Cortex of kidney (tissue), 1 donor: ENCODE measurements at places on chromosomes 5 and 9.

DNA sequence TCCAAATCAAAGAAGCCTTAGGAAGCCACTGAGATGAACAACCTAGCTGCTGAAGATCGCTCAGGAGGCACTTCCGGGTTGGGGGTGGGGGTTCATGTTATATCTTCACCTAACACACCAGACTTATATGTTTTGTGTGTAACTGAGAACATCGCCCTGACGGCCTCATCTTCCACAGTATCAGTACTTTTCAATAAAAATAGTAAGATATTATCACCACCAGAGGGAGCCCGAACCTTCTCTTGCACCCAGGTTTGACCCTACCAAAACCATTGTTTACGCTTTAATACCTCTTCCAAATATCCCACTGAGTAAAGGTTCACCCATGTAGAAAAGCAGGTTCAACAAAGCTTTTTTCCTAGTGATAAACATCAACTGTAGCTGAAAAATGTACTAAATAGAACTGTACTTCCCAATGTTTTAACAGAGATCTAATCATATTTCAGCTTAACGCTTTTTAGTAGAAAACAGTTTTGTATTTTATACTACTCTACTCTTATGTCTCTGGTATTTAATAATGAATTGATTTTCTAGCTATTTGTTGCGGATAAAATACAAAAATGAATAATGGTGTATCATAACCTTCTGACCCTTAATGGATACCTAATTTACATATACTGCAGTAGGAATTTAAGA is 244.0 kb downstream of the EPB41L4A start:
- no peak for DNase-seq

DNA sequence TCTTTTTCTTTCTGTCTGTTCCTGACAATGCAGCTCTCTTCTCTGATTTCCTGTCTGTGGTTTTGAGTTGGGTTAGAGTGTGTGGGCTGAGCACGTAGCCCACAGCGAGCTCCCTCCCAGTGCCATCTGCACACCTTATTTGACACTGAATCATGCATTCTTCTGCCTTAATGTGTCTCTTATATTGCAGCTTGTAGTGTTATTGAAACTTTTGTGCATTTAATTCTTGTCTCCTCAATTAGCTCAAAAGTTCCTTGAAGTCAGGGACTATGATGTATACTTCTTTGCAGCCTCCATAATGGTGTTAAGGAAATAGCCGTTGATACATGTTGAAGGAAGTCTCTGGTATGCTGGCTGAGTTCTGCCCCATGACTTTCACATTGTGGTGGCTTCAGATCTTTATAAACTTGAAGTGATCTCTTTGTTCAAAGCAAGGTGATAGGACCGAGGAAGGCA is 576.2 kb upstream of the CLINT1 start:
- DNase-seq = no peak

DNA sequence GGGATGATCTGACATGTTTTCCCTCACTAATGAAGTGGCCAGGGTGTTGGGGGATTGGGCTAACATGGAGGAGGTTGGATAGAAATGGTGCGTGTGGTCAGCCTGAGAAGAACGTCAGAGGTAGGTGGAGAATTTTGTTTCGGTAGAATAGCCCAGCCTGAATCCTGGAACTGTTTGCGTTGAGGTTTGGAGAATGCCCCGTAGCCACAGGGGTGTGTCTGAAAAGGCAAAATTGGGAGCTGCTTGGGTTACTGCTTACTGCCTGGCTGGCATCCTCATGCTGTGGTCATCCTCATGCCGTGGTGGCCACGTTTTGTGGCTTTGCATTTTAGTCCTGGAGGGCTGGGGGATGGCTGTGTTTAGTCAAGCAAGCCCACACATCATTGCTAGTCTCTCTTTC is 236.9 kb downstream of the GOLPH3 start:
- no peak for DNase-seq

DNA sequence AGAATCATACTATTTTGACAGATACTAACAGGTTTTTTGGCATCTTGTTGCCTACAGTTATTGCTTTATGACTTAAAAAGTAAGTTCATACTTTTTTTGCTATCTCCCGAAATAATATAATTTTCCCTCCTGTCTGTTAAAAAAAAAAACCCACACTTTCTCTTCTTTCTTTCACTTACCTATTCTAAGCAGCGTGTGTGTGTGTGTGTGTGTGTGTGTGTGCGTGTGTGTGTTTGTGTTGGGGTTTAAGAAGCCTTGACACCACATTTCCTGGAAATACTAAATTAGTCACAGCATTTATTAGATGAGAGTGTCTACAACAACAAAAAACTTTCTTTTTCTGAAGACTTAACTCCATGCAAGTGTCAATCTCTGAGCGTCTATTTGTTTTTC is 12.4 kb downstream of the TNFAIP8 start:
- DNase-seq = no peak

GRCh38 chr9:72527801-72528195 is 6.4 kb downstream of the TMC1 start:
- no peak for DNase-seq

DNA sequence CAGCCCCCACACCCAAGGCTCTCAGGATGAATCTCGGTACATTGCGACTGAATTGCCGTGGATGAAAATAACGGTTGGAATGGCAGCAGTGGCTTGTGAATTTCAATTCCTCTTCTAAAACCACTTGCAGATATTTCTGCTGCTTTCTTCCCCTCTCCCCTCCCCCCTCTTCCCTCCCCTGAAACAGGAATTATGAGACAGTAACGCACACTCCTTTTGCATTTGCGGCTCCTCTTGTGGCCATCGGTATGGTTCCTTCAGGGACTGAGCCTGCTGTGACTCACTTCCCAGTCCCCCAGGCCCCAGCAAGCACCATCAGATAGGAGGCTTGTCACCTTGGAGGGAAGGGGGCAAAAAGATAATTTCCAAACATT is 9.7 kb downstream of the DCANP1 start:
- no peak for DNase-seq

GRCh38 chr5:31553863-31554262 is 21.8 kb downstream of the C5orf22 start:
- DNase-seq = no peak

DNA sequence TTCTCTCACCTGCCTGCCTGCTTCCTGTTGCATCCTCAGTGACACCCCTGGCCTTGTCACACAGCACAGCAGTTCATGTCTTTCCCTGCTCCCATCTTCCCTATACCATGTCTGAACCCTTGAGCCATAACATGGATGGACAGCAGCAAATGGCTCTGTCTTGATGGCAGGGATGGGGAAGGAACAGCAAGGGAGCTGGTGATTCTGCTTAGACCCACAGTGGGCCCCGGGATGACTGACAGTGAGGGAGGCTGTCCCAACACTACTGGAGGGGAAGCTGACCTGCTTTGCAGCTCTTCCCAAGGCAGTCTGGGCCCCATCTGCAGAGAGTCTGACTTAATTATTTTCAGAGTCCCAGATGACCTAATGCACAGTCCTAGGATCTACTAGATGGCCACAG is 48.2 kb downstream of the MARCHF3 start:
- no peak for DNase-seq

DNA sequence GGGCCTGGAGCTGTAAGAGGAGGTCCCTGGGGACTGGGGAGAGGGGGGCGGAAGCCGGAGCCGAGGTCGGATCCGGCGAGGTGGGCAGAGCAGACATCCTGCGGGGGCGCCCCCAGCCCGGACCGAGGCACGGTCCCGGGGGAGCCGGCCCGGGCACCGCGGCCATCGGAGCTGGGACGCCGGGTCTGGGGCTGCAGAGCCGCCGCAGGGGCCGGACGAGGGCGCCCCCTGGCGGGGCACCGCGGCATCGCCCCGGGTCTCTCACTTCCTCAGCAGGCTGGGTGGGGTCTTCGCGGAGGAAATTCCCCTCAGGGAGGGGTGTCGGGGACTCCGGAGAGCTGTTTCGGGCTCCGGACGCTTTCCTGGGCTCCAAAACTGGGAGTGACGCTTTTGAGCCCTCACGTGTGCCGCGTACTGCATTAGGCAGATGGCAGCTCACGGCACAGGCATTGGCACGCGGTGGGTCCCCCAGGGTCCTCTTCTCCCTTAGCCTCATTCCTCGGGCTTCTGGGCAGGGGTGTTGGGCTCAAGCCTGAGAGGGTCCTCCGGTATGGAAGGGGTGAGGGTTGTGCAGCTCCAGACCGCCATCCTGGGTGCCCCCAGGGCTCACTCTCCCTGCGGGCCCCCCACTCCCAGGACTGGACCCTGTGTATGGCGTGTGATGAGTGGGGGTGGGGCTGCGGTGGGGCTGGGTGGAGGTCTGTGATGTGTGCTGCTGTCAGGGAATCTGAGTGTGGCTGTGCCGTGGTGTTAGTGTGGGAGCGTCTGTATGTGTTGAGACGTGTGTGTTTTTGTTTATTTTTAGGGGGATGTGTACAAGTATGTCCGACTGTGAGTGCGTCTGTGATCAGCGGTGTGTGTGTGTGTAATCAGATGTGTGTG is 29.6 kb downstream of the LHX2 start:
- DNase-seq = no peak

GRCh38 chr5:164597293-164597900 is 1092.0 kb downstream of the MAT2B start:
- DNase-seq = no peak

- no peak for DNase-seq
These were observed 5.3 kb downstream of the NFX1 start for GRCh38 chr9:33295571-33295970.

DNA sequence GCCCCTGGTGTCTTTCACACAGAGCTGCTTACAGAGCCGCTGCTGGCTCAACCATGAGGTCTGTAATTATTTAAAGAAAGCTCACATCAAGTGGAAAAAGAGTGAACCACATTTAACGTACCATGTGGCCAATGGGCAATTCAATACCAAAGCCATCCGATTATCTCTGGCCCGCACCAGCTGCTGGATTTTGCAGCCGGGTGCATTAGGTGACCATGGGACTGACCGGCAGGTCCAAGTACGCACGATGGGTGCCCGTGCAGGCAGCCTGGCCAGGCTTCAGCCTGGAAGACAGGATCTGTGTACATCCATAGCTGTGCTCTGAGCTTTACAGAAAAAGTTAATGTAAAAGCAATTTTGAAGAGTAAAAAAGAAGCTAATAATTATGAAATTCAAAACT is 20.5 kb downstream of the PPARGC1B start:
- no peak for DNase-seq

GRCh38 chr5:86986837-86987236 is 280.8 kb upstream of the RASA1 start:
- DNase-seq = no peak

DNA sequence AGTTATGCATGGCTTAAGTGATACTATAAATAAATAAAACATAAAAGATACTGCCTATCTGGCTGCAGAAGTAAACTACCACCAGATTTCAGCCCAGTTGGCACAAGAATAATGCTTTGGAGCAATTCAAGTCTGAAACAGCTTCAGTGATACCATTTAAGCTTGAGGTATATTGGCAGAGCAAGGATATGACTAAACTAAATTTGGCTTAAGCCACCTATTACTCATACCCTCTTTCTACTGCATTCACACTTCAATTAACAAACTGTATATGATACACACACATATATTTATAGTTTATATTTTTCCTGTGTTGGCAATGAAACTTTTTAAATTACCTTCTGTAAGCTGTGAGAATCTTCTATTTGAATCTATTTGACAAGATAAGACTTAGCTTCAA is 431.9 kb downstream of the ANXA1 start:
- no peak for DNase-seq
